ENCODE measurements at places on chromosomes 5 and 9.

DNA sequence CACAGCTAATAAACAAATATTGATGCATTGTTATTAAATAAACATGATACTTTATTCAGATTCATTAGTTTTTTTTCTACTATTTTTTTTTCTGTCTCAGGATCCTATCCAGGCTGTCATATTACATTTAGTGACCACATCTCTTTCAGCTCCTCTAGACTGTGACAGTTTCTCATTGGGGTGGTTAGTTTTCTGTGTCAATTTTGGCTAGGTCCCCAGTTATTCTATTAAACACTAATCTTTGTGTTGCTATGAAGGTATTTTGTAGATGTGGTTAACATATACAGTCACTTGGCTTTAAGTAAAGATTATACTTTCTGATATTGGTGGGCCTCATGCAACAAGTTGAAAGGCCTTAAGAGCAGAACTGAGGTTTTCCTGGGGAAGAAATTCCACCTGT is 563.0 kb downstream of the LRRC70 start:
- no peak for DNase-seq

DNA sequence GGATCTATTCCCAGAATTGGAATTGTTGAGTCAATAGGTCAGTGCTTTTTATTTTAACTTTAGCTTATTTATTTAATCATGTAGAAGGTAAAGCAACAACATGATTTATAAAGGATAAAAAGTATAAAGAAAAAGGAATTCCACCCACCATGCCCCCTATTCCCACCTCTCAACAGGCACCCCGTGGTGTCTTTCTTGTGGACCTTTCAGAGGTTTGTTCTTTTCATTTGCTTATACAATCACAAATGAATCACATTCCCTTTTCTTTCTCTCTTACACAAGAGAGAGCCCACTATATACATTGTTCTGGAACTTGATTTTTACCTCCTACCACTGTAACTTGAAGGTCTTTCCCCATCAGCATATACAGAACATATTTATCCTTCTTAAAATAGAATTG is 37.2 kb upstream of the SMIM32 start:
- no peak for DNase-seq

GRCh38 chr9:96766199-96766598 is 11.7 kb downstream of the ZNF510 start:
- no peak for DNase-seq

DNA sequence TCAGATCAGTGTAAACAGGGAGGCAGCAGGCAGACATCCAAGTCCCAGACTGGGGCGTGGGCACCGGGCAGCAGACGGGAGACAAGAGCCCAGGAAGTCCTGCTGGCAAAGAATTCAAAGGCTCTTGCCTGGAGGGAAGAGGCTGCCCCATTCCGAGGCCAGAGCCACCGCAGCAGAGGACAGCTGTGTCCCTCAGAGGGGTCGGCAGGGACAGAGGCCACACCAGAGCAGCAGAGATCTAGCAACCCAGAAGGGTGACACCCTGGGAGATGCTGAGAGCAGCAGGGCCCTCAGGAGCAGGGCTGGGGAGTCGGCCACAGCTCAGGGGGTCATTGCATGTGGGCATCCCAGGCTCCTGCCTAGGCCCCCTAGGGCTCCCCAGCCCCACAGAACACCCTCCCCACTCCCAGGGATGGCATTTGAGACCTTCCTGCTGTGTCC is 29.1 kb downstream of the ADAMTS2 start:
- DNase-seq = no peak

DNA sequence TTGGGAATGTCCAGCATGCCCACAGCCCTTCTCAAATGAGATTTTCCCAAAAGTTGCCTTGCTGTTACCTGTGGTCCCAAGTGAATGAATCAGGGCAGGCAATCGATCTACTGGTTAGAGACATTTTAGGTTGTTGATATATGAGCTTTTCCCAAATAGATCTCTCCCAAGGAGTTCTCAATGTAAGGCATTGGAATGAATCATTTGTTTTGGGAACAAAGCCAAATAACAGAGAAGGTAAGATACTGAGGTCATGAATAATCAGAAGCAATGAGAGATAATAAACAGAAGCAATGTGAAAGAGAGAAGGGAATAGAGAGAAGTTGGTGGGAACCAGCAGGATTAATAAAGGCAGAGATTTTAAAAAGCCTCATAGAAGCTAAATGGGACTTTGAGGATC is 93.6 kb upstream of the FER start:
- no peak for DNase-seq

DNA sequence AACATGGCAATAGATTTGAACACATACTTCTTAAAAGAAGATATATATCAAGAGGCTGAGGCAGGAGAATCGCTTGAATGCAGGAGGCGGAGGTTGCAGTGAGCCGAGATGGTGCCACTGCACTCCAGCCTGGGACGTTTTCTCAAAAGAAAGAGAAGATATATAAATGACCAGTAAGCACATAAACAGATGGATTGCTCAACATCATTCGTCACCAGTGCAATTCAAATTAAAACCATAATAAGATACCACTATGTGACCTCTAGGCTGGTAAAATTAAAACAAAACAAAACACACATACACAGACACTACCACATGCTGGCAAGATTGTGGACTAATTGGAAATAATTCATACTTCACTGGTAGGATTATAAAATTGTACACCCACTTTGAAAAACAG is 5.3 kb upstream of the TXN start:
- DNase-seq = no peak

DNA sequence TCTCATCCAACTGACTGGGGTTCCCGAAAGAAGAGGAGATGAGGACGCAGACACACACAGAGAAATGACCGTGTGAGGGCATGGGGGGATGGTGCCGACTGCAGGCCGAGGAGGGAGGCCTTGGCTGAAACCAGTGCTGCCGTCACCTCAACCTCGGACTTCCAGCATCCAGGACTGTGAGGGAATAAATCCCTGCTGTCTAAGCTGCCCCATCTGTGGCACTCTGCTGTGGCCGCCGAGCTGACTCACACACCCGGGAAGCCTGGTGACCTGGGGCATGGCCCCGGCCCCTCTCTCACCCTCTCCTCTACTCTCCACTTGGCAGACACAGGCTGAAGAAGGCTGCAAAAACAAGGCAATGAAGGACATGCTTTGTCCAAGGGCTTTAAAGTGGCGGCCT is 4.4 kb upstream of the COL5A1 start:
- DNase-seq = no peak

GRCh38 chr9:17075758-17076485 is 58.9 kb upstream of the CNTLN start:
- no peak for DNase-seq

DNA sequence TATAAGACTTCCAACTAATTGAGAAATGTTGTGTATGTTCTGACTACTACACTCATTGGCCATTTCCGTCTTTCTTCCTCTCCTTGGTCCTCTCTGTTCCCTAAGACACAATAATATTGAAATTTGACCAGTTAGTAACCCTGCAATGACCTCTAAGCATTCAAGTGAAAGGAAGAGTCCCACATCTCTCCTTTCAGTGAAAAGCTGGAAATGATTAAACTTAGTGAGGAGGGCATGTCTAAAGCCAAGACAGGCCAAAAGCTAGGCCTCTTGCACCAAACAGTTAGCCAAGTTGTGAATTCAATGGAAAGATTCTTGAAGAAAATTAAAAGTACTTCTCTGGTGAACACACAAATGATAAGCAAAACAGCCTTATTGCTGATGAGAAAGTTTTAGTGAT is 122.5 kb downstream of the PRR16 start:
- DNase-seq = no peak

DNA sequence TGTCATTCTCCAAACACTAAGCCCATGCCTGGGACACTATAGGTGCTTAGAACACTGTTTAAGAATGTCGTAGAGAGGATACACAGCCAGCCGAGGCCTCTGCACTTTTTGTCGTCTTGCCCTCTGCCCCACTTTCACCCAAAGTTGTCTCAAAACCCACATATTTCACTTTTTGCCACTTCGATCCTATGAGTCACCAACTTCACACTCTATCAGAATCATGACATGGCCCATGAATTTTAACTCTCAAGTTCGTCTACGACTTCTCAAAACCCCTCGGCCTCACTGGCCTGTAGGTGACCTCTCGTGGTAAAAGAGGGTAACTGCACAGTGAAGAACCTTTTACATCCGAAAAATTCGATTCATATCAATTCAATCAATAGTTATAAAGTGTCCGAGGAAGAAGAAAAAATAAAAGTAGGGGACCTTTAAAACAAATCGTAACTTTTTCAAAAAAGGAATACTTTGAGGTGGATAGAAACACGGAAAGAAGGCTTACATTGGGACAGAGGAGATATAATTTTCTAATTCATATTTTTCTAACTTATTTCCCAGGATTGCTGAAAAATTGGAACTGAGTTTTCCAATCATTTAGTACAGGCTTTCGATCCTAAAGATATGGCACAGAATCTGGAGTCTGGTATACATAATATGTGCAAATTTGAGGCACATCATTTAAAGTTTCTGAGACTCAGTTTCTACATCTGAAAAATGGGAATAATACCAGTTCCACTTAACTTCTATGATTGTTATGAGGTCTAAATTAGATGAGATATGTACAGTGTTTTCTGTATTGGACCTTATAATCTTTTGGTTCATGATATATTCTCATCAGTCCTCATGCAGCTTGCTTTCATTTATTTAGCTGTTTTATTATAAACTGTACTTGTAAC is 122.6 kb downstream of the APBA1 start:
- DNase-seq = no peak

- DNase-seq = no peak
Measured at GRCh38 chr9:7982907-7983306, 183.3 kb upstream of the DMAC1 start.

DNA sequence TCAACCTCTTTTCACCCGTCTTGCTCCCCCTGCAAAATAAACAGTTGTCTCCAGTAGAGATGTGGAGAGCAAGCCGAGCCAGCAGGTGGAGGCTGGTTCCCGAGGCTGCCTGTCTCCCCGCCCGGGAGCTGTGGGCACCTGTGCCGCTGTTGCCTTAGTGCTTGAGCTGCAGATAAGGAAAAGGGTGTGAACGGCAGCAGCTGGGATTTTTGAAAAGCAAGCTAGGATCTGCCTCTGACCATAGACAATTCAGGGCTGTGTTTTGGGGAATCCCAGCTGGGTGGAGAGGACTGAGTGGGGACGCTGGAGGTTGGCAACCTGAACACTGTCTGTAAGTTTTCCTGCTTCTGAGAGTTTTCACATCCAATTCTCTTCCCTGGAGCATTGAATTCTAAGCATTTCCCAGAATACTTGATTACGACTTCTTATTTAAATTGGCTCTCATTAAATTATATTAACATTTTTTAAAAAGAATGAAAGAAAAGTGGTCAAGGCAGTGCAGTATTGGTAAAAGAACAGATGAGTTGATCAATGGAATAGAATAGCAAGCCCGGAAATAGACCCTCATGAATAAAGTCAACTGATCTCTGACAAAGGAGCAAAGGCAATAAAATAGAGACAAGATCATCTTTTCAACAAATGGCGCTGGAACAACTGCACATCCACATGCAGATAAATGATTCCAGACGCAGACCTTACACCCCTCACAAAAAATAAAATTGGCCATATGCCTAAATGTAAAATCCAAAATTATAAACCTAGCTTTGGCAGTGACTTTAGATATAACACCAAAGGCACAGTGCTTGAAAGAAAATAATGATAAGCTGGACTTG is 9.7 kb downstream of the WNK2 start:
- no peak for DNase-seq

- DNase-seq = no peak
Measured at GRCh38 chr5:149782018-149782894, 52.1 kb downstream of the PPARGC1B start.

- no peak for DNase-seq
Measured at GRCh38 chr5:177089825-177090641, 3.3 kb downstream of the FGFR4 start.

GRCh38 chr5:159220206-159220605 is 10.9 kb upstream of the RNF145 start:
- DNase-seq = no peak

DNA sequence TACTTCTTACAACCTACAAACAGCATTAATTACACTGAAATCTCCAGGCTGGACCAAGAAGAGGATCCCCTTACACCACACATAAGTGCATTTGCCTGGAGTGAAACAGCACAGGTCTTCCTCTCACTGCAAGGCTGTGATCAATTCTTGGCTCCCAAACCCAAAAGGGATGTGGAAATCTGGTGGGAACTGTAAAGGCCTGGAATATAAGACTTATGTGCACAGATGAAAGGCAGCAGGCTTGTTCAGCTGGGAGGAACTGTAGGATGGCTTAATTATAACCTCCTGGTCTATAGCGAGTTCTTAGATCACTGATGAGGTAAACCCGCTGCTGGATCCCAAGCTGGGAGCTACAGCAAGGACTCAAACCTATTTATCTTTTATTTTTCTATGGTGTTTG is 182.9 kb upstream of the TNC start:
- DNase-seq = no peak

- no peak for DNase-seq
Measured at GRCh38 chr5:51650824-51651223, 267.6 kb downstream of the ISL1 start.

DNA sequence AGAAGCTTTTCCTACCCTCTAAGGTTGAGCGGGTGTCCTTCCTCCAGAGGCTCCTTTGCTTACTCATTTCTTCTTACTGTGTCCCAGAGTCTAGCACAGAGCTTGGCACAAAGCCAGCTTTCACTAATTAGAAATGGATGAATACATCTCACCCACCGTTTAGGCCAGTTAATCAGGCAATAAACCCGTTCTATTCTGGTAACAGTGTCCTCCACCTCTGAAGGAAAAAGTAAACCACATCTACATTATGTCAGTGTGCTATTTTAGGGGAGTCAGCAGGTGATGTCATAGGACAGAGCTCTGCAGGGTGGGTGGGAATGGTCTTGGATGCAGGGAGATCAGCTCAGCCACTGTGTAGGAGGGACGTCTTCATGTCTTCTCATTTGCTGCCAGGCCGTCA is 109.2 kb downstream of the OSTF1 start:
- DNase-seq = no peak

DNA sequence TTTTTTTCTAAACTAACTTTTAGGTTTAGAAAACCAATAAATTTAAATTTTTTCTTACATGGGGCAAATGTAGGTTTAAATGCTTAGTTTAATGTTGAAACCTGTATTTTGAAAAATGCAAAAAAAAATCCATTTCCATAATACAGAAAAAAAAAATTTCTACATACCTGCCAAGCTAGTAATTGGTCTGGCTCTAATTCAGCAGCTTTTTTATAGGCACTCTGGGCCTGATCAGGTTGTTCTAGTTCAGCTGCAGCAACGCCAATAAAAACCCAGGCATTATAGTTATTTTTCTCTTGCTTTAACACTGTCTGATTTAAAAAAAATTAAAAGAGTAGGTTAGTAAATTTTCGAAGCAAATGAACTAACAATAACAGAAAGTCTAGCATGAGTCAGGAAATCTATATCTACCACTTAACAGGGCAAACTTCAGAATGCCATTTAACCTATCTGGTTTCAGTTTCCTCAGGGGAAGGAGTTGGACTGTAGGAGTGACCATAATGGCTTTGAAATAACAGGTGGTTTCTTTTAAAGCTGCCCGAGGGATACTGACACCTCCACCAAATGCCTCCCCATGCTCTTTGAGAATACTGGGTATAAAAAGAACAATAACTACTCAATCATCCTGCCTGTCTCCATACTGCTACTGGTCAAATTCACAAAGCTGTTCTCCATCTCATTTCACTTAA is 11.6 kb downstream of the SKIC3 start:
- DNase-seq = no peak

GRCh38 chr5:8829323-8830029 is 716.4 kb downstream of the SEMA5A start:
- DNase-seq = no peak
